ENCODE measurements at places on chromosomes 11 and 22.

- DNase-seq = no peak
These were observed 2.4 kb upstream of the CTSD start for GRCh38 chr11:1765871-1766718.

GRCh38 chr11:70650075-70650909, 252.0 kb downstream of the CTTN start:
- no peak for DNase-seq

- DNase-seq = no peak
These were observed 3.6 kb downstream of the CCDC85B start for GRCh38 chr11:65894034-65894591.

- DNase-seq = no peak
These were observed 7.3 kb downstream of the SNX19 start for GRCh38 chr11:130908770-130909625.

GRCh38 chr22:39298241-39298987, 21.0 kb downstream of the RPL3 start:
- DNase-seq = no peak

- no peak for DNase-seq
These were observed 58.5 kb downstream of the SMCO4 start for GRCh38 chr11:93484716-93485115.

- no peak for DNase-seq
These were observed 118.7 kb downstream of the KCNC1 start for GRCh38 chr11:17853280-17853679.

- DNase-seq = no peak
These were observed 31.6 kb upstream of the MPPED2 start for GRCh38 chr11:30617762-30618161.

DNA sequence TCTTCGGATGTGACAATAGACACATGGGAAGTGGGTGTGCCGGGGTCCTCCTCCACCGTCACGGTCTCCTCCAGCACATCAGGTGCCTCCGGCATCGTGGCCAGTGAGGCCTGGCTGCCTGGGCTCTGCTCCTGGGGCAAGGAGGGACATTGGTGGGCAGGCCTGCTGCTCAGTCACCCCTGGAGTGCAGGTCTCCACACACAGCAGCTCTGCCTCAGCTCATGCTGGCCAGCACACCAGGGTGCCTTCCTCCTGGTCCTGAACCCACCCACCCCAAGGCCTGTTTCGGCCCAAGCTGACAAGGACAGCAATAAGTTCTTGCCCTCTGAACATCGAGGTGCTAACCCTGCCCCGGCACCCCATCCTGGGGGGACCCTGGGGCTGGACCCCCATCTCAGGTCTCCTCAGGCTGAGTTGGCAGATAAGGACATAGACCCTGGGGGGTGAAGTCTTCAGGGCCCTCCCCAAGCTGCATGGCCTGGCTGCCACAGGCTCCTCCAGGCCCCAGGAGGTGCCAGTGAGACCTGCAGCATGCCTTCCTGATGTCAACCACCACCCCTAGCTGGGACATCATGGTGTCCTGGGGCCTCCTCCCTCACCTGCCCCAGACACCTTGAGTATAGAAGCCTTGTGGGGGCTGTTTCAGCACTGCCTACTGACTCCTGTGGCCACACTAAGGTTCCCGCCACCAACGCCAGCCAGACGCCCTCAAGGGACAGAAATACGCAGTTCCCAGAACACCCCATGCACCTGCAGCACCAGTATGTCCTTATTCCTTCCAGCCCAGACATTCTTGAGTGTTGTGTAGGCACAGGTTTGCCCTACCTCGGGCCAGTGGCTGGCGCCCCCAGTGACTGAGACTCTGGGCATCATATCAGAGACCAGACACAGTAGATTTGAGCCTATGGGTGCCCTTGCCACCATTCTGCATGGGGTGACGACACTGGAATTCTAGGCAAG, 34.4 kb downstream of the ARVCF start:
- DNase-seq = no peak

- no peak for DNase-seq
These were observed 321.7 kb downstream of the BRD1 start for GRCh38 chr22:49506010-49506400.

GRCh38 chr11:126874276-126874675, 126.3 kb downstream of the KIRREL3 start:
- DNase-seq = no peak

- DNase-seq = no peak
These were observed 25.0 kb downstream of the IGLL1 start for GRCh38 chr22:23555118-23555517.

GRCh38 chr11:61718621-61719302, 33.7 kb upstream of the MYRF start:
- peak; percentile 66 for DNase-seq

DNA sequence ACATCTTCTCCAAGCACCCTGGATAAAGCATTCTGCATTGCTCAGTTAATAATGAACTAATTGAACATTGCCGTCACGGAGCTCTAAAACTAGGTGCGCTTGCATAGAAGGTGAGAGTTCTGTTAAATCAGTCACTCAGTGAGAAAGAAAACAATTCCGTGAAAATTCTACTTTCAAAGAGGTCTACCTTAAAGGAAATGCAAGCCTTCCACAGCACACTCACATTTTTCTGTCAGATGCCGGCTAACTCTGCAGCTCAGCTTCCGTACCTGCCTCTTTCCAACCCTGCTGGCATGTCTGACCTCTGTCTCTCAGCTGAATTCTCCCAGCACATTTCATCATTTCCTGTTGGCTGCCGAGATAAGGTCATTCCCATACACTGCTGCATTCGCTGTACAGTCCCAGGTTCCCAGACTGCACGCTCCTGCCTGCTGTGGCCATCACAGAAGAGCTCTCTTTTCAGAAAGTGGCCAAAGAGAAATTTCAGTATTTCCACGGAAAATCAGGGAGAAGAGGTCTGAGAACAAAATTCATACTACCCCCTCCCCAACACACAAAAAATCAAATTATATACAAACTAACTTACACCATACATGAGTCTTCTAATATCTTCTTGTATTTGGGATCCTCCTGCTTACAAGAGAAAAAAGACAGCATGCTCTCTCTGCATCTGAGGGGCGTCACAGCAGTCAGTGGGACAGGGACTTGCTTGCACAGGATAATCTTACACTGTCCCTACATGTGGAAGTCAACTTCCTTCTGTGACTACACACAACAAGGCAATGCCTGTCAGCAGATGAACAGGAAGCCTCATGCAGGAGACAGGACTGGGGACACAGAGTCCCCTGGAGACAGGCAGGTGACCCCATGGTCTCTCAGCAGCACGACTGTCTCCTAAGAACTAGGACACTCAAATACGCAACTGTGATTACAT, 55.1 kb downstream of the PACSIN2 start:
- no peak for DNase-seq

- no peak for DNase-seq
These were observed 36.4 kb downstream of the RAB30 start for GRCh38 chr11:83035070-83035854.

DNA sequence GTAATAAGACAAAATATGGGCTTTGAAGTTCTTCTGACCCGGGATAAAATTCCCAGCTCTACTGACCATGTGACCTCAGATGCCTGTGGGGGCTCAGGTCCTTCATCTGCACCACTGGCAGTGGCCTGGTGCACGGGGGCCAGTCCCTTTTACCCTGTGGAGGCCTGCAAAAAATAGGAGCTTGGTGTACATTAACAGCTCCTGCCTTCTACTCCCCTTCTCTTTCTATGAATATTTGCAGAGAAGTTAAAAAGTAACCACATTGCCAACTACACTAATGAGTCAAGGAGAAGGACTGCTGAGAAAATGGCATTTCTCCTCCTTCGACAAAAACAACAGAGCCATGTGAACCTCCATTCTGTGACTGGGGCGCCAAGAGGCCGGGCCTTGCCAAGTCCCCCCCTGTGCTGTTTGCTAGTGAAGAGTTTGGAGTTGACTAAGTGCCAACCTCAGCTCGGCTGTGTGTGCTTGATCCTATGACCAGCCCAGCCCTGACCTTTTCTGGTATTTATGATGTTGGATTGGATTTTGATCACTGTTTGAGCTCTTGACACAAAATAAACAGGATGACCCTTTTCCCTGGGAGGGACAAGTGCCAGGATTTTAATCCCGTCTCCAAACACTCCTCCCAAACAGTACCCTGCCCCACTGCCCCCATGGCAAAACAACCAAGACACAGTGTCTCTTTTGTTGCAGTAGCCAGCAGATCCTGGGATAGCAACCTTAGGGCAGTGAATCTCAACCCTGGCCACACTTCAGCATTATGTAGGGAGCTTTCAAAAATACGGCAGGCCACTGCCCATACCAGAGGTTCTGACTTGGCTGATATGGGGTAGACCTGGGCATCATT, 380.1 kb downstream of the LARGE1 start:
- DNase-seq = no peak

- no peak for DNase-seq
These were observed 537 bp downstream of the EP300 start for GRCh38 chr22:41092847-41093411.

DNA sequence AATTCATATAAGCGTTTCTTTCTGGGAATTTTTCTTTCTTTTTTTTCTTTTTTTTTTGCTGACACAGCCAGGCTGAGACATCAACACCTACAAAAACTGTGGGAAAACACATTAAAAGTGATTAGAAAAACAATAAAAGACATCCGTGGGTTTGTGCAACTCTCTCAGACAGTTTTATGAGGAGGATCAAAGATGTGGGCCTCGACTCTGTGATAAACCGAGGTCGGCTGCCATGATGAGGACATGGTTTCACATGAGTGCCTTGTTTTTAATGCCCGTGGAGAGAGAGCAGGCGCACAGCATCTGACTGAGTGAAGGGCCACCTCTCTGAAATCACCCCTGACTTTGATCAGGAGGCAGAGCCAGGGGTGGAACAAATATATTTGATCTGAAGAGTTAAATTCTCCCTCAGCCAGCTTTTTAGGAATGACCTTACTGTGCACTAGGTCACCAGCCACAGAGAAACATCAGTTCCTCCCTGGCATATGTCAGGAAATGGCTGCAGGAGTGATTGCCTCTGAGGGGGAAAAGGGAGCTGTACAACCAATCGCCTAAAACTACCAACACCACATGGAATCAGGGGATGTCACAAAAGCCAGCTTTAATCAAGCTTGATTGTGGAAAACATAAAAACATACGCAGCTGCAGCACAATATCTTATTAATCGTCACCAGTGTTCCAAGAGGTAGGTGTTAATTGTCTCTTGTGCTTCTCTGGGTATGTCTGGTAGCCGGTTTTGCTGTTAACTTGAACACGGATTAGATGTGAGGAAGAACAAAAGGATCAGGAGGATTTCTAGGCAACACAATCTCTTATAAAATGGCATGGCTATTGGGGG, 164.7 kb downstream of the MAML2 start:
- no peak for DNase-seq

All from NCI-H446 (cell line).